Skeletal muscle cell (primary cell): ENCODE measurements at places on chromosomes 4 and X.

DNA sequence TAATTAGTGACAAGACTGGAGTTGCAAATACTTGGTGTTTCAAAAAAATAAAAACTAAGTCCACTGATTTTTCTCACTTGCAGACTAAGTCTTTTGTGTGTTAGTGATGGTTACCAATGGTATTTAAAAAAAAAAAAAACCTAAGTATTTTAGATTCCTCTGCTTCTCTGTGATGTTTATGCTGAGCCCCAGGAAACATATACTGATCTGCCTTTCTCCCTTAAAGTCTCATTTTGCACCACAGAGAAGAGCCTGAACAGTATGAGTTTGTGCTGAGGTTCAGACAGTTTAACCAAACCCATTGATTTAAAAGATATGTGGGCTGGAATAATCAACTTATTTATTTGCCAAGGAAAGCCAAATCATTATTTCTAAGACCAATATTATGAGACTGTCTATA lies 1305.0 kb downstream of the PCDH18 start:
- DNase-seq = no peak

- DNase-seq = no peak
Measured at GRCh38 chr4:10079912-10080588, 36.5 kb downstream of the WDR1 start.

DNA sequence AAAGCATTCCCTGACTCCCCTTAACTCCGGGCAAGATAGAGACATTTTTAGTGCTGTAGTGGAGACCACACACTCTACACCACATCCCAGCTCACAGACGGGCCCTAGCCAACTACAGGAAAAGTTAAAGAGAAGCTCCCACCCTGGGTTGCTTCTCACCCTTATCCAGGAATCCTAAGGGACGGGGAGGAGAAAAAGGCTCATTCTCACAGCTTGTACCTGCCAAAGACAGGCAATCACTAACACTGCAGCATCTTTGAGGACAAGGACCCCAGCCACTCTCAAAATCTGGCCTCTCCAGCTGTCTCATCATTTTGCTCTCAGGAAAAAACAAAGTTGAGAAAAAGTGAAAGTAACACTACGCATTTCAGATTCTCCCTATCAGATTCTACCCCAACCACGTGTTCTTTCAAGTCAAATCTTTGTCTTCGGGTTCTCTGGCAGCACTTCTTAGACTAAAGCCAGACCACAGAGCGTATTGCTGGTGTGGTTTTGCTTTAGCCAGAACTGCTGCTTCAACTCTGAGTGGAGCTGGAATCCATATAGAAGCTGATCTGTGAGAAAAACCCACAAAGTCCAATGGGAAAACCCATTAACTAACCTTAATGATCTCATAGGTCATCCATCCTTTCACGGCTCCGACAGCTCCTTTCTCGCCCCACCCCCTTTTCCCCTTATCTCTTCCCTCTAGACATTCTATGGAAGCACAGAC lies 605.9 kb upstream of the DIPK2B start:
- peak; percentile 83 for DNase-seq

- no peak for DNase-seq
Measured at GRCh38 chr4:40190465-40190864, 6.4 kb upstream of the RHOH start.

DNA sequence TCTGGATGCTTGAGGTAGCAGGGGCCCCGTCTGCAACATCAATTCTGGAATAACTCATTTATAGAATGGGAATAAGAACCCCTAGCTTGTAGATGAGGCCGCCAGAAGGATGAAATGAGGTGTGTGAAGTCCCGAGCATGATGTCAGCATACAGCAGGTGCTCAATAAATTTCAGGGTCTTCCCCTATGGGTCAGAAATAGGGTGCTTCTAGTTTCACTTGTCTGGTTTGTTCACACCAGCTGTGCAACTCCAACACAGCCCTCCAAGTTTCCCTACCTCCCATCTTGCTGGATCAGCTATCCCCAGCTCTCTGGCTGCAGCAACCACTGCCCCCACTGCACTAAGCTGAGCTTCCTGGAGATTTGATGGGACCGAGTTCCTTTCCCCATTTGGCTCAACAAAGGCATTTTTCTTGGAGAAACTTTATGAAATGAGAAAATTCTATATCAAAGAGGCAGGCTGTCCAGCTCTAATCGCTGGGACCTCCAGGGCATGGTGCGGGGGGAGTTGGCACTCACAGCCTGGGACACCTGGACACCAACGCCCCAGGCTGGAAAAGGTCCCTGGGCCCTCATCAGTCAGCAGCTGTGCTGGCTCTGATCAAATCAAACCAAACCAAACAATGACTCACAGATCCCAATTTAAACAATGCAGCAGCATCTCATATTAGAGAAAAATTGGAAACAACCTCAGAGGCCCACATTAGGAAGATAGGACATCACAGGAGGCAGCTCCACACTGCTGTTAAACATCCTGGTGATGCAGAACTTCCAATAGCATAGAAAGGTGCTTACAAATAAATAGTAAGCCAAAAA lies 13.3 kb downstream of the SLC2A9 start:
- no peak for DNase-seq

- DNase-seq = no peak
Measured at GRCh38 chr4:4559596-4559995, 17.7 kb upstream of the STX18 start.

- no peak for DNase-seq
Measured at GRCh38 chr4:150126201-150126863, 48.1 kb downstream of the DCLK2 start.

GRCh38 chrX:72714478-72714916 lies 391 bp upstream of the PHKA1 start:
- DNase-seq = peak; percentile 71

- DNase-seq = no peak
Measured at GRCh38 chr4:76954489-76954888, 4.9 kb downstream of the SEPTIN11 start.

DNA sequence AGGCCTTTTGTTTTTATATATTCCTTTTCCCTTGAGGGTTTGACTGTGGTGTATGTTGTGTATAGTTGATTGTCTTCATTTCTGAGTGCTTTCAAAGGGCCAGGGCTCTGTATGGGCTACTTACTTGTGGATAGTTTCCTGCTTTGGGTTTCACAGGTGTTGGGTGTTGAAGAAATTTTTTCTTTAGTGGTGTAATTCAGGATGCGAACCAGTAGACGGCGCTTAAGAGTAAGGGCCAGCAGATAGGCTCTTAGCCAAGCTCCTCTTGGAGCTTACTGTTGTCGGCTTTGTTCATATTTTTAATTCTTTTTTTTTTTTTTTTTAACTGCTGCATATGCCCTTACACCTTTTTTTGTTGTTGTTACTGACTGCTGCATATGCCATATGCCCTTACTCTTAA lies 276.3 kb upstream of the GALNT7 start:
- DNase-seq = no peak

DNA sequence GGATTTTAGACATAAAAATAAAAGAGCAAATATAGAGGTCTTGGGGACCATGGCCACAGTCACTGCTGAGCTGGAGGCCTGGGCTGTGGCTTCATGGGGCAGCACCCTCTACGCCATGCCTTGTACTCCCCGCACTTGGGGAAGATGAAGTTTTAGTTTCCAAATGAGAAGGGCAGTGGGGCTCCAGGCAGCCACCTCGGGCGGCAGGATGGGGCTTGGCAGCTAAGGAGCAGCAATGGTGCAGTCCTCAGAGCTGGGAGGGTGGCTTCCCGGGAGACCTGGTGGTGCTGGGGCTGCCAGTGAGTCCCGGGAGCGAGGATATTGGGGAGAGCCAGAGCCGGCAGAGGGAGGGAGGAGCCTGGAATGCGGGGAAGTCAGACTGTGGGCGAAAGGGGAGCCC lies 2.4 kb downstream of the CXCR3 start:
- no peak for DNase-seq
